ENCODE measurements at places on chromosomes 1 and 21.

GRCh38 chr1:96409087-96409486 lies 312.5 kb upstream of the PTBP2 start:
- DNase-seq: no peak

DNA sequence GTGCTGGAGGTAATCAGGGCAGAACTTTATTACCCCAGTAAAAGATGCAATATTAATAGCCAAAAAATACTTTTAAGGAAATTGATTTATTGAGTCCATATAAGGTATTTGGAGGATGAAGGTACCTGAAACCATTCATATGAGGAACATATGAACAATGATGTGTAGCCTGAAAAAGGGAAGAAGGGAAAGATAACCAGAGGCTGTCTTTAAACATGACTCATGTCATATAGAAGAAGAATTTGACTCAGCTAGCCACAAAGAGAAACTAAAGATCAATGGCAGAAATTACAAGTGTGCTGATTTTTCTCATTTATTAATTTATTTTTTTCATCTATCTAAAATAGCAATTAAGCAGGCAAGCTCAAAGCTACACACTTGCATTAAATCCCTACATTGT lies 136.2 kb upstream of the DUSP10 start:
- DNase-seq: no peak

- no peak for DNase-seq
These were observed 106.9 kb downstream of the ZNF281 start for GRCh38 chr1:200302921-200303290.

DNA sequence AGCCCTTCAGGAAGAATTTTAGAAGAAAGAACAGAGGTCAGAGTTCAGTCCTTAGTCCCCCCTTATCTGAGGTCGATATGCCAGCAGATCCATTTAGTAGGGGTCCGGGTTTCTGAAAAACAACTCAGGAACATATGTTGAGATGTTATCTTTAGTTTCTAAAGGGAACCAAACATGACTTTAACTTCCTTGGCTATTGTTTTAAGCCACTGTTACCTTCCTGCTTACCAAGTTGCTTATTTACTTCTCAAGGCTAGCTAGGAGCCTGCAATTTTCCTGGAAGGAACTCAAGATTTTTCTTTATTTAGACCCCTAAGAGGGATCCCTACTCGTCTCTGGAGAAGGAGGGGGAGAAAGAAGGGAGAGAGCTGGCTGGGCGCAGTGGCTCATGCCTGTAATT lies 54.3 kb downstream of the KCNC4 start:
- peak; percentile 17 for DNase-seq

DNA sequence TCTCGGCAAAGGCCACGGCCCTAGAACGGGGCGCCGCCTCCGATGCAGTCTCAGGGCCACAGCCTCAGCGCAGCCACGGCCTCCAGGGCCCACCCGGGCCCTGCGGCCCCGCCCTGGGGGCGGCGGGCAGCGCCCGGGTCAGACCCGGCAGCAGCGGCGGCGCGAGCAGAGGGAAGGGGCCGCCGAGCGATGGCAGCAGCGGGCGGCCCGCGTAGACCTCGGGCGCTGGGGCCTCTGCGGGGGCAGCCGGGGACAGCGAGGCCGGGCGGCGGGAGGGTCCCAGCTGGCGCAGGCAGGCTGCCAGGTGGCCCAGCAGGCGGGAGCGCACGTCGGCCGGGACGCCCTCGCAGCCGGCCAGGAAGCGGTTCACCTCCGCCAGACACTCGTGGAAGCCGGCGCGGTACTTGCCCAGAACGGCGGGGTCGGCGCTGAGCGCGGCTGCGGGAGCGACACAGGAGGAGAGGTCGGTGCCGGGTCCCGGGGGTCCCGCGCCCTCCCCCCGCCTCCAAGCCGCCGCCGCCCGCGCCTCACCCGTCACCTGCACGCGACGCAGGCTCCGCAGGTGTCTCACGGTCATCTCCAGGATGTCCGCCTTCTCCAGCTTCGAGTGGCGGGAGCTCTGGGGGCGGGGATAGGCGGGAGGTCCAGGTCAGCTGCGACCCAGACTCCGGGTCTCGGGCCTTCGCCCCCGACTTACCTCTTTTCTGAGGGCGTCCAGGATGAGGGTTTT lies 737 bp downstream of the HES4 start:
- DNase-seq: no peak

DNA sequence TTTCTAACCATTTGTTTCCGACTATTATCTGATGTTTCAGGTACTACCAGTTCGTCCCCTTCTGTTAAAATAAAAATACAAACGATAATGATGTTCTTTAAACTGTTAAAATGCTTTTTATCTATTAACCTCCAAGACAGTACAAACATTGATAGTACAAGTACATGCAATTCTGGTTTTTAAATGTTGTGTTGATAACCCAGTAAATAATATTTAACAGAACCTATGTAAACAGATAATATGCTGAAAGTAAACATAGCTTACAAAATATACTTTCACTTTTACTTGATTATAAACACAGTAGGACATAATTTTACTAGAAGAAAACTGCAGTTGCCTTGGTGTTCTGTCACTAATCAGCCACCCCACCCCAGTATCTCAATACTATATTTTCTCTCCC lies 76.9 kb downstream of the COQ8A start:
- DNase-seq: no peak

GRCh38 chr1:239896569-239896968 lies 195.1 kb upstream of the FMN2 start:
- no peak for DNase-seq

GRCh38 chr1:27690183-27690582 lies 18.2 kb upstream of the IFI6 start:
- DNase-seq: no peak

DNA sequence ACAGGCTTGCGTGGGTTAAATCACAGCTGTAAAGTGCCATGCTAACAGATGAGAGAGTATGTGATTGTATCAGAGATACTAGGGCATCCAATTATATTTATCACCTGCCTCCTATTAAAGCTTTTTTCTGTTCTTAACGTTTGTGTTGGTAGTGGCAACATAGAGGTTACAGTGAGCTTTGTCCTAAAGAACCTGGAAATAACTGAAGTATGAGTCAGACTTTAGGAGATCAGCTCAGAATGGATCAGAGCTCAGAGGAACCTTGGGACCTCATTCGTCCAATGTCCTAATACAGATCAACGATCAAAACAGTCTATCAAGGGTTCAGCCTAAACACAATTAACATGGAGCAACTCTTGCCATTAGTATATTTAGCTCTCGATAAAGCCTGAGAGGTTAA lies 81.0 kb downstream of the RGS7 start:
- no peak for DNase-seq

DNA sequence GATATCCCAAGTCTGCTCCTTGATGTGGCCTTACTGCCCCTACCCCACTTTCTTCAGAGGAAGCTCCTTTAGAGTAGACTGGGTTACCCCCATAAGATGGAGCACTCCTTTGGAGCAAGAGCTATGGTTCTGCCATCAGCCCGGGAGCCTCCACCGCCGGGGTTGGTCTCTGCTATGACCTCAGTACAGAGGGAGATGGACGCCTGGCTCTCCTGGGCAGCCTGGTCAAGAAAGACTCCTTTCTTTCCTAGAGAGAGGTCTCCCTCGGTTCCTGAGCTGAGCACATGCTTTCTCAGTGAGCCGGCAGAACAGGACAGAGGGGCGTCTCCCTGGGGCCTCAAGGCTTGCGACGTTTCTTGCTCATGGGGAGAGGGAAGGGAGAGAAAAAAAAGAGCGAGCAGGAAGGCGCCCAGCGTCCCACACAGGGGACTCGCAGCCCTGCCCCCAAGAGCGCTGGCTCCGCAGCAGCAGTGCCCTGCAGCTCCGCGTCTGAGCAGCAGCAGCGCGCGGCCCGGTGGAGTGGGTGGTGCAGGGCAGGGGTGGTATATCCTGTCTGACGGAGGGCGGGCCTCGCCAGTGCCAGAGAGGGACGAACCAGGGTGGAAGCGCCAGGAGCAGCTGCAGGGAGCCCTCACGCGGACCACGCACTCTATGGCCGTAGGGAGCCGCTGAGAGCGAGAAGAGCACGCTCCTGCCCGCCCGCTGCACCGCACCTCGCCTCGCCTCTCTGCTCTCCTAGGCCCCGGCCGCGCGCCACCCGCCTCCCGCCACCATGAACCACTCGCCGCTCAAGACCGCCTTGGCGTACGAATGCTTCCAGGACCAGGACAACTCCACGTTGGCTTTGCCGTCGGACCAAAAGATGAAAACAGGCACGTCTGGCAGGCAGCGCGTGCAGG lies at the start of gene PKP1:
Gene PKP1 (plus strand): TSS at position 576 of the 899 bp plus-strand sequence. CDS start 197 bp downstream, at position 773.
- DNase-seq: peak; percentile 27

DNA sequence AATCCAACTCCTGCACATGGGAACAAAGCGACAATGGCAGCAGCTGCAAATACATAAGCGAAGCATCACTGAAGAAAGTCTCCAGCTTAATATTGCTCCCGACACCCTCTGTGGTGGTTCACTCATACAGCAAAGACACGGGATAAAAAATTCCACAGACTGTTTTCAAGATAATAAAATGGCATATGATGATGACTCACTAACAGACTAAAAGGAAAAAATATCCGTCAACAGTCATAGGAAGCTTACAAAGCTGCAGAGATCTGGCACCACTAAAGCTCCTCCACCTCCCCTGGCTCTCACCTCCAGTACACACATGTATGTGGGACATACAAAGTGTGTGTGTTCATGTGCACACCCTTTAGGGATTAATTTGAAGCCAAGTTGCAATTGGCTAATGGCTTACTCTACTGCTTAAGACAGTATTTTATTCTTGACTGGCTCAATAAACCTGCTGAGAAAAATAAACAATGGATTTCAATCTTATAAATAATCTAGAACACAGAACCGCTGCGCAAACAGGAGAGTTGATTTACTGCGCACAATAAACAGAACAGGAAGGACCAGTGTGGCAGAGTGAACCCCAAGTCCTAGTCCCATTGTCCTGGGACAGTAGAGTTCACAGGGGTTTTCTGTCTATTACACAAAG lies 94.4 kb downstream of the SLC45A1 start:
- no peak for DNase-seq

DNA sequence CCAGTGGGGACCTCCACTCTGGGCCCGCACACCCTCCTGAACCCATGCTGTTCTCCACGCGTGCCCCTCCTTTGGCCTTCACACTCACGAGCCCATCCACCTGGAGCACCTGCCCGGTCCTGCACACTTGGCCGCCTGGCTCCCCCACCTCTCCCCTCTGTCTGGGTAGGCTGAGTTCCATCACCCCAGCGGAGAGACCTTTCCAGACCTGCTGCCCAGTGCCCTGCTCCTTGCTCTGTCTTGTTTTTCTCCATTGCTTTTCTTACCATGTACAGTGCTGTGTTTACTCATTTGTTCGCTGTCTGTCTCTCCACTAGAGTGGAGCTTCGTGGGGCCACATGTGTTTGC lies 351.0 kb upstream of the VAMP3 start:
- no peak for DNase-seq

- DNase-seq: no peak
These were observed 53.9 kb upstream of the ASPM start for GRCh38 chr1:197200272-197200899.

DNA sequence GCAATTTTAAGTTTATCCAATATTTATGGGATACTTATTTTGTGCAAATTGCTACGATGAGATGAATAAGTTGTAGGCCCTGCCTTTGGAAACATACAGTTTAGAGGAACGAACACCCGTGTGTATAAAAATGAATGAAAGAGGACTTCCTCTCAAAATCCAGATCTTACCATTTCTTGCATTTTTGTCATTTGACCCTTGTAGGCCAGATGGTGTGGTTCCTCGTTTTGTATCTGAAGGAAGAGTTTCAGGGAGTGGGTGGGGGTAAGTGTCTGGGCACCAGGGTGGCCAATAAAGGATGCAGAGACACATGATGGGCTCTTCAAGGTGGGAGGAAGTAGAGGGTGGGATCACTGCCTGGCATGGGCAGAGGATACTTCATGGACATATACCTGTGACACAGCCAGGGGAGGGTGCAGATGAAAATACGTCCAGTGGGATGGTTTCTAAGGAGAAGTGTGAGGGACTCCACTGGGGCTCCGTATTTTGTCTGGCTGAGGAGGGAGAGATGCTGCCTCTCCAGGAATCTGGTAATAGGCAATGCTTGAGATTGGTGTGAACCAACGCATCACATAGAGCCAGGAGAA lies 14.4 kb downstream of the MAPKAPK2 start:
- no peak for DNase-seq

GRCh38 chr1:106278716-106279115 lies 777.8 kb upstream of the PRMT6 start:
- no peak for DNase-seq

DNA sequence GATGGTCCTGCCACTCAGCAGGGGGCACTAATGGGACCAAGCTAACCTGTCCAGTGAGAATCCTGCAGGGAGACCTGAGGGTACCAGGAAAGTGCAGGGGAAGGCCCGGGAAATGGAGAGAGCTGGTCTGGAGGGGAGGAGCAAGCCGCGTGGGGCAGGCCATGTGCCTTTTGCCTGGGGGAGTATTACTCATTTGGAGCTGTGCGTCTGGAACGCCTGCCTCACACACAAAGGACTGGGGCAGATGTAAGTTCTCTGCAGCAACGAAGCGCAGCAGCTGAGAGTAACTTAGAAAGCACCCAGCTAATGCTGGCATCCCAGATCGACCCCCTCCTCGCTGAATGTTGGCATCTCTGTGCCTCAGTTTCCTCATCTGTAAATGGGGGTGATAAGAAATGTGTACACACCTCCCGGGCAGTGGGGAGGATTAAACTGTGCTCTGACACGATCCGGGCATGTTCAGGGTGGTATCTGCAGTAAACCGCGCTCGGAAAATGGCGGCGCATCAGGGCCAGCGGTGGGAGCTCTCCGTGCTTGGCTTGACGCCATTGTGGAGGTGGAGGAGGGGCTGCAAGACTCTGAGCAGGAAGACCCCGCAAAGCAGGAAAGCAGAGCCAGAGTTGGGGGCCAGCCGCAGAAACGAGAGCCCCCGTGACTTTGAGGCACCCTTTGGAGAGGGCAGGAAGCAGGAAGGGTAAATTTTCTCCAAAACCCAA lies 212.5 kb downstream of the NPHP4 start:
- DNase-seq: no peak

GRCh38 chr1:154329152-154329521 lies 3.8 kb downstream of the ATP8B2 start:
- DNase-seq: no peak

- DNase-seq: no peak
These were observed 30.4 kb downstream of the B3GALNT2 start for GRCh38 chr1:235473806-235474205.

DNA sequence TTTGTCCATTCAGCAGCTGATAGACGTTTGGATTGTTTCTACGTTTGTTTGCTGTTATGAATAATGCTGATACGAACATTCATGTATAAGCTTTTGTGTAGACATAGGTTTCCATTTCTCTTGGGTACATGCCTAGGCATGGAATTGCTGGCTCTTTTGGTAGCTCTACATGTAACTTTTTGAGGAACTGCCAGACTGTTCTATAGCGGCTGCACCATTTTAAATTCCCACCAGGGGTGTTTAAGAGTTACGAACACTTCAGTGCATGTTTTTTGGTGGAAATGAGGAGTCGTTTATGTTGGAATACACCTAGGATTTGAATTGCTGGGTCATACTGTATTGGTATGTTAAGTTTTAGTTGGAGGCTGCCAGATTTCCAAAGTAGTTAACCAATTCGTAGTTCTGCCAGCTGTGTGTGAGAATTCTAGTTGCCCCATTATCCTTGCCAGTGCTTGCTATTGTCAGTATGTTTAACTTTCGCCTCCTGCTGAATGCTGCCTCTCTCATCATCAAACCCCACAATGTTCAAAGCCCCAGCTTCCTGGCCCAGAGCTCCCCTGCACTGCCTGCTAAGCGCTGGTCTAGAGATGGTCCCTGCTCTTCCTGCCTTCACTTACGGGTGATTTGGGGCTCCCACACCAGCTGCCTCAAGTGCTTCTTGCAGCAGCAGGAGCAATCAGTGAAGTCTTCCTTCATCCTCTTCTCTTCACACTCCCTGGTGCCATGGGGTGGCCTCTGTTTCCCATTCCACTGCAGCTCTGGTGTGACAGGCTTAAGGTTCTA lies 81.0 kb downstream of the MAN1C1 start:
- no peak for DNase-seq

GRCh38 chr1:183087001-183087400 lies 63.8 kb downstream of the LAMC1 start:
- no peak for DNase-seq
